ENCODE measurements at places on chromosomes 1 and 21.
A peak's percentile ranks its signal among the peaks of the same experiment; 100 is the strongest.

GRCh38 chr1:53593758-53594380, 134.7 kb downstream of the DMRTB1 start:
- DNase-seq: peak; percentile 64

GRCh38 chr1:206970446-206970845, at the start of gene FCAMR:
FCAMR (minus strand) TSS chr1:206970460; CDS start chr1:206970125, 335 bp downstream.
- no peak for DNase-seq

GRCh38 chr1:152654110-152654509, 9.1 kb upstream of the LCE2D start:
- peak; percentile 56 for DNase-seq

DNA sequence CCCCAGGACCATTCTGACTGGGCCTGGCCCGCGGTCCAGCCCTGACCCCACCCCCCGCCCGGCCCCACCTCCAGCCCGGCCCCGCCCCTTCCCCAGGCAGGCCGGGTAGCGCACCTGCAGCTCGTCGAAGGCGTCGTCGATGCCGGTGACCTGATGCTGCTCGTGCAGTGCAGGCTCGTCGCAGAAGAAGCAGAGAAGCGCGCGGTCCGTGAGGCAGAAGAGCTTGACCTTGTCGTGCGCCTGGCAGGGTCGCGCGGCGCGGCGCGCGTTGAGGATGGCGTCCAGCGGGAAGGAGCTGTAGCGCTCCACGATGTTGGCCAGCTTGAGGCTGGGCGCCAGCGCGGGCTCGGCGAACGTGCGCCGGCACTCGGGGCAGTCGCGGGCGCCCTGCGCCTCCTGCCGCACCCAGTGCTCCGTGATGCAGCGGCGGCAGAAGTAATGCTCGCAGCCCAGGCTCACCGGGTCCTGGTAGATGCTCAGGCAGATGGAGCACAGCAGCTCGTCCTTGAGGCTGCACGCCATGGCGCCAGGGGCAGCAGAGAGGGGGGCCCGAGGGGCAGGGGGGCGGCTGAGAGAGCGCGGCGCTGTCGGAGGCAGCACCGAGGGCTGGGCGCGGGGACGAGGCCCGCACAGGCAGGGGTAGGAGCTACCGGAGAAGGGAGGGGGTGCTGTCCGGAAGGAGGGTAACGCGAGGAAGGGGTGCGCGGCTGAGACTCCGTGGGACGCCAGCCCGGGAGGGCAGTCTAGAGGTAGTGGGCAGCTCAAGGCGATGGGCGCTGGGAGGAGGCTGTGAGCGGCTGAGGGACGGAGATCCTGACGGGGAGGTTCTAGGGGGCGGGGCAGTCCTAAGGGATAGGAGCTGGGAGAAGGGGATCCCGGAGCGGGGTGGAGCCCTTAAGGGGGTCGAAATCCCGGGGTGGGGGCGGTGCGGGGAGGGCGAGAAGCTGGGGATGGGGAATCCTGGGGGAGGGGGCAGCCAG, 642 bp downstream of the TRIM62 start:
- peak; percentile 81 for DNase-seq

DNA sequence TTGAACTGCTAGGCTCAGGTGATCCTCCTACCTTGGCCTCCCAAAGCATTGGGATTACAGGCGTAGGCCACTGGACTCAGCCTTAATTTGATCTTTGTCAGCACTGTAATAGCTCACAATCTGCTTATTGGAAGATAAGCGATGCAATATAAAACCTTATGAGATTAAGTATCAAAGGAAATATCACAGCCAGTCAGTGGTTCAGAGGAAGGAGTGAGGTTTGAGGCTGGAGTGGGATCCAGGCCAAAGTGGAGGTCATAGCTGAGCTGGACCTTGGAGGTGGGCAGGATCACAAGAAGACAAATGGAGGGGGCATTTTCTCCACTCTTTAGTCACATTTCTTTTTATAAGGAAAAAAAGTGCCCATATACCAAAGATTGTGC, 228.5 kb downstream of the RHOU start:
- no peak for DNase-seq

DNA sequence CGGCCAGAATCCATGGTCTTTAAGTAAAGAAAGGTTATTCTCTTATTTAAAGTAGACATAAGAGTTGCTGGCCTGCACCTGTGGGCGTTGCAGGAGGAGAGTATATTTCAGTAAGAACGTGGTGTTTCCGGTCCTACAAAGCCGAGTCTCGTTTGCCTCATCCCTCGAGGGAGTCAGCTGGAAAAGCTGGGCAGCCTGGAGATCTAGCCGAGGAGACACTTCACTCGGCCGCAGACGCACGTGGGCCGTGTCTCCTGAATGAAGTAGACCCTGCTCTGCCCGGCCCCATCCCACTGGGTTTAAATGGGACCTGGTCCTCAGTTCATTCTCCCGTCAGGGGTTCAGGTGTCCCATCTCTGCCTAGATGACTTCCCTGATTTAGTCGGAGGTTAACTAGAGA, 14.9 kb downstream of the SLC45A1 start:
- DNase-seq: no peak

GRCh38 chr1:206511362-206512057, 4.2 kb downstream of the RASSF5 start:
- no peak for DNase-seq

DNA sequence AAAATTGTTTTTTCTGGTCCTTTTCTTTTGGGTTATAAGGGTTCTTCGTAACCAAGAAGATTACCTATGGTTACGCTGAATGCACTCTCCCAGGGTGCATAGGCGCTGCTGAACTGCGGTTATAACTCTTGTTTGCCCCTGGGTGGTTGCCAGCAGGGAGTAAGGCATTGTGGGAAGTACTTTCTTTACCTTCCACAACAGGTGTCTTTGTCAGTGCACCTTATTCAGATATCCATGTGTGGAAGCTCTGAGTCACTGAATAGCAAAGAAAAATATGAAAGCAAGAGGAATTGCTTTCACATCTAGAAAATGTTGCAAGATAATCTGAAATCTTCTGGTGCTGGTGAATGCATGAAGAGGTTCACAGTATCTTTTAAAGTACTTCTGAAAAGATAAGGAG, 124.4 kb upstream of the CACYBP start:
- DNase-seq: peak; percentile 17

DNA sequence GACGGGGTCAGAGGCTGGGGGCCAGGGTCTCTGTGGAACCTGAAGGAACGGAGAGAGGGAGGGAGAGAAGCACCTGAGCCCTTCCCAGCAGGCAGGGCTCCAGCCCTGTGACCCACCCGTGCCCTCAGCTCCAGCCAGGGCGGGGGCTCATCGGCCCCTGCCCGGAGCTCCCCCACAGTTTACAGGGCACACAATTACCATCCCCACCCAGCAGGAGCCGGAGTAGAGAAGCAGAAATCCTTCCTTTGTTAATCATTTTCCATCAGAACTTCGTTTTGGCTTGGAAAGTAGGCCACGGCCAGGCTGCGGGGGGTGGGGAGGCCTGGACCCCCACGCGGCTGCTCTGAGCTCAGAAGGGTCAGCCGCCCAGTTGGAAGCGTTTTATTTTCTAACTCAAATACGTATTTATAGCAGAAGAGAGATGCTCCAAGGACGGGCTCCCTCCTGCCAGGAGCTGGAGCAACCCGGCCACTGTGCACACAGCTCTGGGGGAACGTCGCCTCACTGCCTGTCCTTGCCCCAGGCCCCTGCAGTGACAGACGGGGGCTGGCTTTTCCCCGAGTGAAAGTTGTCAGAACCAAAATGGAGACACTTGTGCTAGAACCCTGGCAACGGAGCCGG, 42.7 kb upstream of the ADARB1 start:
- DNase-seq: no peak

GRCh38 chr1:205141236-205142101, 19.7 kb upstream of the RBBP5 start:
- peak; percentile 83 for DNase-seq

DNA sequence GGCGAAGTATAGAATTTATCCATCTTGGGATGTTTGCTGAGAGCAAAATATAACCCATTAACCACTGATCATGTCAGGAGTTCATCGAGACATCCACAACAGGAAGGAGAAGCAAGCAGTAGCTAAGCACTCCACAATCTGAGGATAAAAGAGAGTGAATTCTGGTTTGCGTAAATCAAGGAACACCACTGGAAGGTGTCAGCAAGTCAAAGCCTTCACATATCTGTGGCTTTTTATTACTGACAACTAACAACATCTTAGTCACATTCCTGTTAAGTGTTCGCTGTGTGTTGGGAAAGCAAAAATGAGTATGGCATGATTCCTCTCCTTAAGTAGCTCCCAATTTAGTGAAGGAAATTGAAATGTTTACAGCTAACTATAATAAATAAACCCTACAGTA, 44.5 kb upstream of the DARS2 start:
- DNase-seq: no peak

DNA sequence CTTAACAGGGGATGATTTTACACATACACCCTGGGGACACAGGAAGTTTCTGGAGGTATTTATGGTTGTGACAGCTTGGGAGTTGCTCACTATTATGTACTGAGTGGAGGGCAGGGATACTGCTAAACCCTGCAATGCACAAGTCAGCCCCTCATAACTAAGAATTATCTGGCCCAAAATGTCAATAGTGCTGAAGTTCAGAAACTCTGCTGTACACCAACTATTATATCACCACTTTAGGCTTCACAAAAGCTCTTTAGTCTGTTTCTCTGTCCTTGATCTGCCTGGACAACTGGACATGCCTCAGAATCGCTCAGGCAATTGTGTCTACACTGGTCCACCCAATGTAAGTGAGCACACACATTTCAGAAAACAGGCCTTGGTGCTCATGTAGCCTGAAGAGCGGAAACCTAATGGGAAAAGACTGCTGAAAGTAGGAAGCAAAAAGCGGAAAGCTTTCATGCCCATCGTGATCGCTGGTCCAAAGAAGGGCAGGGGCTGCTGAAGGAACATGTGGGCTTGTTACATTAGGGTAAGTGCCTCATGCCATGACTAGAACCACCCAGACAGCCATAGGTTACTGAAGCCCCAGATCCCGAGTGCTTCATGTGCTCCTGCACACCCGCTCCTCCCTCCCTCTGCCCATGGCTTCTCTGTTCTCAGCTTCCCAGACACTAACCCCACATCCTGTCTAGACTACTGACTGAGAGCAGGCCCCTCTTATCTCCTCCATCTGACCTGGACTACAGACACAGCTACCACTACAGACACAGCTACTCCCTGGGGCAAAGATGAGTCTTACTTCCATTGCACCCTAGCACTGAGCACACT, 73.5 kb downstream of the LRIG2 start:
- DNase-seq: peak; percentile 25

DNA sequence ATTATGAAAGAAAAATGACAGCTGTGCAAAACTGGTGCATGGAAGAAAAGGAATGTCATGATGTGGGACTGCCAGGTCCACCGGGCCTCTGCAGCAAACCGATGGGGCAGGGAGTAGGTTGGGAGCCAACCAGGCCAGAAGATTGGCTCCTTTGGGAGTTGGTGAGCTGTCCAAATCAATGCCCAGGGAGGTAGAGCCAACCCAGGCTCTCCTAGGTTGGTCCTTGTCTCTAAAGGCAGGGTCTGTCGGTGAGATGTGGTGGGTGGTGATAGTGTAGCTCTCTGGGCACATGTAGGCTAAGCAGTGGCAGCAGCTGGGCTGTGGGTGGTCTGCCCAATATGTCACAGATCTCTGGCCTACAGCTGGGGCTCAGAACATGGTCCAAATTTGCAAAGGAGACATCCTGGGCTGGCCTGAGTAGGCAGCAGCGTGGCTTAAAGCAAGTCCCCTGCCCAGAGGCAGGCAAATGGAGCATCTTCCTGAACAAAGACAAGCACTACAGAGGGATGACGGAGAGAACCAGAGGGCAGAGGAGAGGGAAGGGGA, 61.2 kb upstream of the PRDX6 start:
- no peak for DNase-seq

GRCh38 chr1:207414606-207415108, 39.5 kb upstream of the CR2 start:
- DNase-seq: peak; percentile 64

DNA sequence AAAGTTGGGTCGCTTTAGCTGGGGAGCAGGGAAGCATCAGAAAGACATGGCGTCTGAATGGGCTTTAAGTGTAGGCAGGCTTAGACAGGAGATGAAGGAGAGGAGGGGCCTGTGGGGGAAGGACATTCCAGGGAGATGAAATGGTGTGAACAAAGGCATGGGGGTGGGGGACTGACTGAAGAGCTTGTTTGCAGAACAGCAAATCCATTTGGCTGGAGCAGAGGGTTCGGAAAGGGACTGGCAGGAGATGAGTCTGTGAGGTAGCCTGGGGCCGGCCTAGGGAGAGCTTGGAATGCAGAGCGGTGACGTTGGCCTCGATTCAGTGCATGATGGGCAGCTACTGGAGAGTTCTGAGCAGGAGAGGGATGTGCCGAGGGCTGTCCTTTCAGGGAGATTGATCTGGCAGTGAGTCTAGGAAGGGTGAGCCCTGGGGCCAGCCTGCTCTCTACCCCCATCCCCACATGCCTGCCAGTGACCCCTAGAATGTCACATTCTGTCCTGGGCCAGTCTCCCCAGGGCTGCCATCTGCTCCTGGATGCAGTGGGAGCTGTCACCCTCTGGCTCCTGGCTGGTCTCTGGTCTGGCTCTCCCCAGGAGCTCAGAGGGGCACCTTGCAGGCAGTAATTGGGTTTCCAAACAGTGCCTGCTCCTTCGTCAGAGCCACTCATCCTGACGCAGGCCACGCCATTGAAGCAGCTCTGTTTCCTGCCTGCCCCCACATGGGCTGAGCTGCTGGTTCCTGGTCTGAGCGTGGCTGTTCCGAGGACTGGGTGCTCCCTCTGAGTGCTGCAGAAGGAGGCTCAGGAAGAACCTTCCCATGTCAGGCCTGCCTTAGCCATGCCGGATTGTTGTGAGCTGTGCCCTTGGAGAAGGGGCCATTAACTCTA, 22.3 kb upstream of the TMEM222 start:
- DNase-seq: peak; percentile 20

- DNase-seq: no peak
Observed at GRCh38 chr1:227742738-227743715, 7.8 kb downstream of the SNAP47 start.

DNA sequence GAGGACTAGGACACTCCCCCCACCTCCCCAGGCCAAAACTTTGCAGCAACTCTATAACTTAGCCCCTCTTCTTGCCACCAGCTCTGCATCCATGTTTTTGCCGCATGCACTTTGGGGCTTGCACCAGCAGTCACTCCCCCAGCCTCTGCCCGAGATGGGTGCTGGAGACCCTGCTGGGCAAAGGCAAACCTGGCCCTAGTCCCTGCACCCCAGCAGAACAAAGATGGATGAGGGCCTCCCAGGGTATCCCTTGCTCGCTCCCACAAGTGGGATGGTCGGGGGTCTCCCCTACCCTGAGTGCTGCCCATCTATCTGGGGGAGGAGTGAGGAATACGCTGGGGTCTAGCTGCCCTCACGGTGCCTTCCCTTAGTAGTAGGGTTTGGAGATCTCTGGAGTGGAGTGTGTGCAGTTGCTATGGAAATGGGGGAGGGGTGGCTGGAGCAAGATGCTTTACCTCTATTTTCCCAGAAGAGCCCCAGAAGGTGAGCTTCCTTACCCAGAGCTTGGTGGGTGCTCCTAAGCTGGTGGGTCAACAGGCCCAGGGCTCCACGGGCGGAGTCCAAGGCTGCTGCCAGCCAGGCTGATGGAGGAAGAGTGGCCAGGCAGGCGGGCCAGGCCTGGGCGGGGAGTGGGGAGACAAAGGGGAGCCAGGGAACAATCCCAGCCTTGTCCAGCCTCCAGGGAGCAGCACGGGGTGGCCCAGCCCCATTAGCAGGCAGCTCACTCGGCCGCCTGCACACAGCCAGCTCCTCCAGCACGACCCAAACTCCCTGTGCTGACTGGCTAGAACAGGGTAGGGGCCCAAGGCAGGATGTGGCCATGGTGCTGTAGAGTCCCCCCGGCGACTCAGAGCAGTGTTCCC, at the start of gene PAQR6:
Gene PAQR6, minus strand, starts transcription at position 597 of the 863 bp plus-strand sequence. CDS start 1,325 bp downstream, outside the sequence.
- DNase-seq: no peak

- no peak for DNase-seq
Observed at GRCh38 chr1:197342669-197343068, 74.6 kb downstream of the CRB1 start.
